ENCODE measurements at places on chromosomes 5 and 9.
A peak's percentile ranks its signal among the peaks of the same experiment; 100 is the strongest.

DNA sequence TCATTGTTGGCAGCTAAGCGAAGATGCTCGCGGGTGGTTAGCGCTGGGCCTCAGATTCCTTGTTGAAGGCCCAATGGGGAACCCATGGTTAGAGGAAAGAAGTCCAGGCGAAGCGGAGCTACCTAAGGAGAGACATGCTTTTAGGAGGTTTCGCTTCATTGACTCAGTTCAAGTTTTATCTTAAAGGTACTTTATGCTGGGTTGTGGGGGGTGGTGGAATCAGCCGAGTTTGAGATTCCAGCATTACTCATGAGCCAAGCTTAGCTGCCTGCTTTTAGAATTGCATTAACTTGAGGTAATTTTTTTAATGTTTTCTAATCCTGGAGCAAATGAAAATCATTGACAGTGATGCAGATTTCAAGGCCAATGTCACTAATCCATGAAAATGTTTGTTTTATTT, 16.1 kb downstream of the MEGF10 start:
- DNase-seq: no peak

DNA sequence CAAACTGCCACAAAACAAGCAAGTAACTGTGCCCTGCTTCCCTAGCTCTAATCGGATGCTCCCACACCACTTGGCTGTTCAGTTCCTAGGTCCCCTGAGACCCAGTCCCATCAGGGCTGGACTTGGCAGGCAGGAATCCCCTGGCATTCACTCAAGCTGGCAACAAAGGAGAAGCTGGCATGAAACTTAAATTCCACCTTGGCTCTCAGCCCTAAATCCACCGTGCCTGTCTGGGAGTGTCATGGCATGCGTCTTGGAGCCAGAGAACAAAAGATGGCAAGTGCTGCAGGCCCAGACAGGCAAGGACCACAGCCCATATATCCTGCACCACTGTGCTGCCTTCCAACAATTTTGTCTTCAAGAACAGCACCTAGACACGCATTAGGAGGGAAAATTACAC, 38.2 kb downstream of the ETF1 start:
- no peak for DNase-seq

GRCh38 chr5:74638970-74639806, 1.3 kb downstream of the ENC1 start:
- no peak for DNase-seq

DNA sequence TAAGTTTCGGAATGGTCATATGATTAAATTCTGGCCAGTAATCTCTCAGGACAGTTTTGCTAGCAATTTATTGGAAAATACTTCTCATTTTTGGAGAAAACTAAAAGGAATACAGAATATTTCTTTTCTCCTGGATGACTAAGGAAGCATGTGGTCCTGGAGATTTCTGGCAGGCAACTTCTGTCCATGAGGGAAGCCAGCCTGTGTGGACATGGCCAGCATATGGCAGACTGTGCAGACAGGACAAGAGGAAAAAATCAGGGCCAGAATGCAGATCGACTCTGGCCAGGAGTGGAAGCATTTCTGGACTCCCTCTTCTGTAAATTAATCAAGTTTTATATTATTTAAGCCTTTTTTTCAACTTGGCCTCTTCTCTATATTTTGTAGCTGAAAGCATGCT, 100.4 kb upstream of the CDH18 start:
- DNase-seq: no peak

DNA sequence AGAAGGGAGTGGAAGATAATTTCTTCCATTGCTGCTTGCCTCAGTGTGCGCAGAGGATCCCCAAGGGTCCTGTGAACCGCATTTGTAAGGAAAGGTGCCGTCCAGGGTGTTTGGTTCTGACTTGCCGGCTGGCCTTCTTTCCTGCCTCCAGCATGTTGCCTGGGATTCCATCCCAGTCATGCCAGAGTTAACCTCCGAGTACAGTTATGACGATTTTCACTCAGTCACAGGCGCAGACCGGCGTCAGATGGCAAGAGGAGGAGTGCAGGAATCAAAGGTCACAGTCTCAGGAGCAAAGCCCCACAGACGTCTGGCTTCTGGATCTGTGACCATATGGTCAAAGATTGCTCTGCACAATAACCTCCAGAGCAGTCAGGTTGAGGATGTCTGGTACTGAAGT, 5.9 kb upstream of the GADD45G start:
- no peak for DNase-seq

GRCh38 chr5:142012186-142012785, 541 bp downstream of the GNPDA1 start:
- DNase-seq: peak; percentile 73

DNA sequence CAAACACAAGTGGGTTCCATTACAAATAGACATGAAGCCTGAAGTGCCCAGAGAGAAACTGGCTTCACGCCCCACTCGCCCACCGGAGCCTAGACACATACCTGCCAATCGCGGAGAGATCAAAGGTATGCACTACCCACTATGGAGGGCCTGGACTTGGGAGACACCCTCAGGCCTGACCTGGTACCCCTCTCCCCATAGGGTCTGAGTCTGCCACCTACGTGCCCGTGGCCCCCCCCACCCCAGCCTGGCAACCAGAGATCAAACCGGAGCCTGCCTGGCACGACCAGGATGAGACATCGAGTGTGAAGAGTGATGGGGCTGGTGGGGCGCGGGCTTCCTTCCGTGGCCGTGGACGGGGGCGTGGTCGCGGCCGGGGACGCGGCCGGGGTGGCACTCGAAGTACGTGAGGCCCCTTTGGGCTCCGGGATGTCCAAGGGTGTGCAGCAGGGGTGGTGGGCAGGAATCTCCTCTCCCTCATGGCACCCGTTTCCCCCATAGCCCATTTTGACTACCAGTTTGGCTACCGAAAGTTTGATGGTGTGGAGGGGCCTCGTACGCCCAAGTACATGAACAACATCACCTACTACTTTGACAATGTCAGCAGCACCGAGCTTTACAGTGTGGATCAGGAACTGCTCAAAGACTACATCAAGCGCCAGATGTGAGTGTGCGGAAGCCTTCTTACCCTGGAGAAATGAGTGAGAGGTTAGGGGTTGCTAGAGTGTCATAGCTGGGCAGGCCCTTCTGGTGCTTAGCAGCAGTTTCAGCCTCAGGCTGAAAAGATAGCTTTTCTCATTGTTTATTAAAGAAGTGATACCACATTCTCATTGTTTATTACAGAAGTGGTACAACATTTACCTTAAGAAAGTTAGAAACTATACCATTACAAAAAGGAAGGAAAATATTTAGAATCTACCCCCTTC, 38.7 kb downstream of the LARP1 start:
- no peak for DNase-seq

DNA sequence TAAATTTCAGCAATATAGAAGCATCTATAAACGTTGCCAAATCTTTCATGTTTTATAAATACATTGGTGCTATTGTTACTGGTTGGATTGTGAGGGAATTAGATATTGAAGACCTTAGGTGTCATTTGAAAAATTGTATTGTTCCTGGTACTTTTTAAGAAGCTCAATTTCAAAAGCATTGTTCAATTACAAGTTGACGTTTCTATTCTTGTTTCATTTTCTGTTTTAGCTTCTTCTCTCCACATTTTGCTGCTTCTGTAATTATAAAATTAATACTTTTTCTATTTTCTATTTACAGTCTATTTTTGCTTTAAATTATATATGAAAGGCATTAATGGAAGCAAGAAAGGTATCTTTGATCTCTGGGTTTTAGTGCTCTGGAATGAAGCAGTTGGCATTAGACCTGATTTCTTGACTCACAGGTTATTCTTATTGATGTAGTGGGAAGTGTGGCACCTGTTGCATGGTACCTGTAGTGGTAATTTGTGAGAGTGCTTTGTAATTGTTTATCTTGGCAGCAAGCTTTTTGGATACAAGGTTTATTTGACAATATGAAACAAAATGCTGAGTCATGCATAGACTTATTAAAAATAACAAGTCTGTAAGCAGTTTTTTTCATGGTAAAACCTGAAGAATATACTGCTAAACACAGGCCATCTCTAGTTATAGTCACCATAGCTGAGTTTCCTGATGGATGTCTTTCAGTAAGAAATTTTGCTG, 13.2 kb downstream of the MACIR start:
- no peak for DNase-seq

- DNase-seq: no peak
Measured at GRCh38 chr5:11304641-11305040, 543.6 kb upstream of the DAP start.

DNA sequence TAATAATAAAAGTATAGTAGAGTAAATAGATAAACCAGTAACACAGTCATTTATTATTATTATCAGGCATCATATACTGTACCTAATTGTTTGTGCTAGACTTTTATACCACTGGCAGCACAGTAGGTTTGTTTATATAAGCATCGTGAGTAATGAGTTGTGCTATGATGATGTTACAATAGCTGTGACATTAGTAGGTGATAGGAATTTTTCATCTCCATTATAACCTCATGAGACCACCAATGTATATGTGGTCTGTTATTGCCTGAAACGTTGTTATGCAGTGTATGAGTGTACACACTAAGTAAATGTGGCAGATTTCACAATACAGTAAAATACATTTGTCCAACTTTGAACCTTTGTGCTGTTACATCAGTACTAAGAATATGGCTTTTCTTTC, 72.7 kb upstream of the SPATA31D4 start:
- no peak for DNase-seq

- DNase-seq: no peak
Measured at GRCh38 chr9:30484690-30485089, 1899.8 kb upstream of the ACO1 start.

- DNase-seq: no peak
Measured at GRCh38 chr5:153429761-153430380, 60.6 kb upstream of the GRIA1 start.

Measured in stimulated activated CD4-positive, alpha-beta T cell treated with anti-CD3 and anti-CD28 coated beads, Interleukin-4, amount 100 ng/mL, for 1 hour (primary cell).